ENCODE measurements at places on chromosomes 2 and 18.

- DNase-seq: no peak
These were observed 23.5 kb downstream of the WNT10A start for GRCh38 chr2:218904176-218904575.

DNA sequence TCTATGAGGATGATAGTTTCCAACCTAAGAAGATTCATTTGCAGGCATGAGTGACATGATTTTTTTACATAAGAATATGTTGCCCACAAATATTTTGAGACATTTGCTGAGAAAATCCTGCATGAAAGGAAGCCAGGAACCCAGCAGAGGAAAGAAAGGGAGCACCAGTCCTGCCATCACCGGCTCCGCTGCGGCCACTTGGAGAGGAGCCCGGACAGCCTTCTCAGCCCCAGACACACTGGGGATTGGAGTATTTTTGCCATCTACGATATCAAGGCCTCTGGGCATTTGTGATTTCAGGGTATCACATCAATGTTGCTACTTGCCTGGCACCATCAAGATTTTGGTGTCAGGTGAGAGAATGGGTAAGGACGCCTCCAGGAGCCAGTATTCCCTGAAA is 228.3 kb downstream of the PTGR3 start:
- no peak for DNase-seq

DNA sequence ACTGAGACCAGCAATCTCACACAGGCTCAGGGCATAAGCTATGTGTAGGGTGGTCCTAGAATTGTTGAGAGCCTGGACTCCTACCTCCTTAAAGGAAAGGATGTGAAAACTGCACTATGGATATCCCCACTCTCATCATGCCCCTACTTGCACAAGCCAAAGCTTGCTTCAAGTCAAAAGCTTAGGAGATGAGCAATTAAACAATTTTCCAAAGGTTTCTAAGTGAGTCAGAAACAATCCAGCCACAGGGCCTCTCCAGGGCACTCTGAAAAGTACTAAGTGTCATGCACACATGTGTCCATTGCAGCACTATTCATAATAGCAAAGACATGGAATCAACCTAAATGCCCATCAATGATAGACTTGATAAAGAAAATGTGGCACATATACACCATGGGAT is 215.4 kb downstream of the AFF3 start:
- no peak for DNase-seq

DNA sequence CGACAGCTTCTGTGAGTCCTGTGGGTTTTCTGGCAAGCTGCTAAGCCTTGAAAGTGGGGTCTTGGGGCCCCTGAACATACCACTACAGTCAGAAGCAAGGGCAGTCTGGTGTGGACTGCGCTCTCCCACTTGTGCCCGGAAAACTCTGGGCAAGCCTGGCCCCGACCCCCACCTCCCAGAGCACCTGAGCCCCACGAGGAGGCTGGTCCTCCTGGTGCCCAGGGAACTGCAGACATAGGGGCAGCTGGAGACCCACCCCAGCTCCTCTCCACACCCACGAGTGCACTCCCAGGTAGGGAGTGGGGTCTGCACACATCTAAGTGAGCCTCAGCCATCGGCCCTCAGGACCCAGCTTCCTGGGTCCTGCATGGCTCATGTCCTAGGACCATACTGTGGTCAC is 16.2 kb upstream of the GPC1 start:
- no peak for DNase-seq

- no peak for DNase-seq
These were observed 69.1 kb upstream of the PID1 start for GRCh38 chr2:229340086-229340760.

GRCh38 chr2:217553679-217554078 is 449.1 kb downstream of the TNS1 start:
- no peak for DNase-seq

DNA sequence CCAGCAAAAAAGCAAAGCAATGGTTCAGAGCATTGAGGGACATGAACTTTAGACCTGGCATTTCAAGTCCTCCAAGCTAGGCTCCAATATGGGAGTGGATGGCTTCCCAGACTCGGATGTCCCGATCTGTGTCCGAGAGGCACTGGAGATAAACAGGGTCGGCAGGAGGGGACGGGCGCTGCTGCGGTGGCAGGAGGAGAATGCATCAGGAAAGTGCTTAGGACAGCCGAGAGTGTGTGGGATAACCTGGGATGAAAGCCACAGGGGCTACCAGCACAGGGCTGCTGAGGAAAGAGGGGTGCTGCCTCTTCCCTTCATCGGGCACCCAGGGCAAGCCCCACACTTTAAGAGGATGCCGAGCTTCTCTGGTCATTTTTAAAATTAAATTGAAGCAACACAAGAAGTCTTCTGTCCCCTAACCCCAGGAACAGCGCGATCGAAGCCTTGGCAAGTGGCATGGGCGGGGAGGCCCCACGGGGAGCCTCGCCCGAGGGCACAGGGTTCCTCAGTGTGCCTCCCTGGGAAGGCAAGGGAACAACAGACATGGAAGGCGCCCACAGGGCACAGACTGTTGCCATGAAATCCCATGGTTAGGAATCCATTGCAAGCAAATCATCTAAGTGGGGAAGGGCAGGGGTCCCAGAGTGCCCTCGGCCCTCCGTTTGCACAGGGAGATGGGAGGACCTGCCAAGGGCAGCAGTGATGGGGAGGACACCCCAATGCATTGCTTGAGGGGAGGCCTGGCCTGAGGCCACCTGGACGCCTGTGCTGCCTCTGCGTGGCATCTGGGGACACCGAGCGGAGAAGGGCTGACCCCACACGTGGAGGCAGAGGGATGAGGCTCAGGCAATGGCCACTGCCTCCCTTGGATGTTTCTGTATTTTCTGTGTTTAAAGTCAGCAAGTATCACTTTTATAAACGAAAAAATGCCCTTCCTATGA is 78.5 kb upstream of the GPC1 start:
- DNase-seq: no peak

GRCh38 chr2:218228366-218229090 is 11.5 kb downstream of the ARPC2 start:
- no peak for DNase-seq

DNA sequence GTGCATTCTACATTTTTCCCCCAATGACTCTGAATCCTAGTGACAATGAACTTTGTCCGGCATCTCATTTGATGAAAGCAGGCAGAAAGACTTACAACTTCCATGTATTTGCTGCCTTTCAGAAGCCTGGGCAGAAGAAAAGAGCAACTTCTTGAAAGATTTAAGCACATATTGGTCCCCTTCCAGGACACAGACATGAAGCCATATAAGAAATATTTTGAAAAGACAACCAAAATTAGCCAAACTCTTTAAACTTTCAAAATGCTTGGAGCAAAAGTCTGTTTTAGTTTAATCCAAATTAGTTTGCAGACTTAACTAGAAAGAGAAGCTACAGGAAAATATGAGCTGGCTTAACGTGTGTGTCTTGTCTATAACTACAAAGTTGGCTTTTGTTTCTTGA is 492.5 kb downstream of the NR4A2 start:
- no peak for DNase-seq

- DNase-seq: no peak
These were observed 422.3 kb downstream of the ZEB2 start for GRCh38 chr2:144097440-144098225.

DNA sequence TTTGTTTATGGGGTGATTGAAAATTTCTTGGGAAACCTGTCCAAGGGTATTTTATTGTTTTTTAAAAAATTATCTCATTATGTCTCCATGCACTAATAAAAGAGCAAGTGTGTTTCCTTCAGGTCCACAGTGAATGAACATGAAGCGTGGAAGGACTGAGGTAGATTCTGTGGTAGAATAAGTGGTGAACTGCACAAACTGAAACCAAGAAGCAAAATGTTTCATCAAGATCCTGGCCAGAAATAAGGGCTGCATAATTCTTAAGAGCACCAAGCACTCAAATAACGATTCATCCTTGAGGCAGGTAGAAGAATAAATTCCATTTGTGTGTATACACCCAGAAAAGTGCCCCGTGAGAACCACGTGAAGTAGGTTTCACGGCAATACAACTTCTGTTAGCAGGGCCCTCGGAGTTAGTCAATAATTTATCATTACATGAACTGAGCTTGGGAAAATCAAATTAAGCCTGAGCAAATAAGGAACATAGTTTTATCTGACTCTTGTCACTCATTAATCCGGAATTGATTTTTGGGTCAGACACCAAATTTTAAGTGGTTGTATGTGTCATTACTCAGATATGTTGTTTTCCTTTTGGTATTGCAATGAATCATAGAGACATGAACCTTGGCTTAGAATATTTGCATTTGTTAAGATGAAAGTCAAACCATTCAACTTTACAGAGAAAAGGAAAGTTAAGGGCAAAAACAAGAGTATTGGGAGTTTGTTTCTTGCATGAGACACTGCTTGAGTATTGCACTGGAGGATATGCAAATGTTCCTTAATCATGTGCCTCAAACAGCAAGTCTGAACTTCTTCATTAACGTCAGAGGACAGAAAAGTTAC is 472.6 kb upstream of the NETO1 start:
- no peak for DNase-seq

GRCh38 chr2:186229265-186229664 is 256.8 kb upstream of the ZC3H15 start:
- no peak for DNase-seq

DNA sequence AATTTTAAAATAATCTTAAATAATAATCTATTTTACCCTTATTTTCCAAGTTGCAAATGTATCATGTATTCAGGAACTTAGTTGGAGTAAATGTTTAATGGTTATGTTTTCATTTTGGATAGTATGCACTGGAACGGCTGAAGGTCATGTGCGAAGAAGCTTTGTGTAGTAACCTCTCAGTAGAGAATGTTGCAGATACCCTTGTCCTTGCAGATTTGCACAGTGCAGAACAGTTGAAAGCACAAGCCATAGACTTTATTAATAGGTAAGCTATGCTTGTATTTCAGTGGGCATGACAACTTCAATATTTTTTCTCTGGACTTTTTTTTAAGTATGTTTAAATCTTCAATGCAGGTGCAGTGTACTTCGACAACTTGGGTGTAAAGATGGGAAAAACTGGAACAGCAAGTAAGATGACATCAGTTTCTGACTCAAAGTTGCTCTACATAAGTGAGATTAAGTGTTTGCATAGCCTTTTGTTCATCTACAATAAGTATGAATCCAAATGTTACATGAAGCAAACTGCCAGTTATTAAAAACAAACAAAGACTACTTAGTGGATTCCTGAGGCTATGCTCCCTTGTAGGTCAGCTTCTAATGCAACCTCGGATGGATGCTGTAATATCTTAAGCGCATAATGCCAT is 63.1 kb downstream of the SPOPL start:
- no peak for DNase-seq

GRCh38 chr18:53567929-53568574 is 656.4 kb downstream of the MBD2 start:
- no peak for DNase-seq

DNA sequence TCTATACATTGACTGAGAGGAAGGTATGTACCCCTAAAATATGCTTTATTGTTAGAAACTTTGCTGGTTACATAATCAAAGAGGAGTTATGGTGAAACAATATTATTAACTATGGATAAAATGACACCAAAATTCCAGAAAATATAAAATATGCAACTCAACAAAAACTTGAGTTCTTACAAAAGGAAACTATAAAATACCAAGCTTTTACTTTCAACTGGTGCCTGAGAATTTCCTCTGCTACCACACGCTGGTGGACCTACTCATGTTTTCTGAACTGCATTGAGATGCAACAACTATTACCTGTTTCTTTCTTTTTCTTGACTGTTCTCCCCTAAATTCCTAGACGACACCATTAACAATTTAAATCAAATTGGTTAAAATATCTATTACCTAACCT is 8.2 kb upstream of the NFE2L2 start:
- no peak for DNase-seq

DNA sequence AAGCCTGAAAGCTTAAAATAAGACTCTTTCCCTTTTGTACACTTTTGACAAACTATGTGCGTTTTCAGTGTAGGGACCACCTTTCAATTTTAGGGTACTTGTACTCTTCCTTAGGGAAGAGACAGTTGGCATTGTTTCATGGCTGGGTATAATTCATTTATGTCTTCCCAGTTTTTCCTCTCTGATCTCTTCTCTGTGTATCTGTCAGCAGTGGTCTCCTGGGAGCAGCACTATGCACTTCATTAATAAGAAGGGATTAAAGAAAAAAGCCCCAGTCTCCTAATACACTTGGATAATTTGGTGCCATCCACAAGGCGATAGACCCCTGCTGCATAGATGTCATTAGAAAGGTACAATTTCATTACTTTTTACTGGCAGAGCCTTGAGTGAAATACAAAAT is 12.1 kb downstream of the AQP4 start:
- no peak for DNase-seq

DNA sequence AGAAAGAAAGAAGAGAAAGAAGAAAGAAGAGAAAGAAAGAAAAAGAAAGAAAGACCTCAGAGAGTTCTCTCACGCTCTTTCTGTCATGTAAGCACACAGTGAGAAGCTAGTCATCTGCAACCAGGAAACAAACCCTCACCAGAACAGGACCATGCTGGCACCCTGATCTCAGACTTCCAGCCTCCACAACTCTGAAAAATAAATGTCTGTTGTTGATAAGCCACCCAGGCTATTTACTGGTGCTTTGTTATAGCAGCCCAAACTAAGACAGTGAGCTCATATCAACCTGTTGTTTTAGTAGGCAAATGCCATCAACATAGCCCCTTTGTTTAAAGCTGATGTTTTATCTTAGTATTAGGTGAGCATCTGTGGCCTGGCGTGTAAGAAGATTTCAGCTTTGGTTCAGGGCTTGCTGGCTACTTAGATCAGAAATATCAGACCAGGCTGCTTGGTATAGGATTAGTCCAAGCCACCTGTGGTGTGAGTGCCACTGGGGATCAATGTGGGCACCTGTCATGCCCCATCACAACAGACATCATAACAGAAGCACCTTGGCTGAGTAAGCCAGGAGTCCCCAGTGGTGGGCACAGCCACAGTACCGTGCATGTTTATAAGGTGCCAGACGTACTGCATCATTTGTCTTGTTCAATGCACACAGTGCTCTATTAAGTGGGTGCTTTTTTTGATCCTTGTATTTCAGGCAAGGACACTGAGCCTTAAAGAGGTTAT is 94.4 kb downstream of the LBH start:
- DNase-seq: no peak

- no peak for DNase-seq
These were observed 11.5 kb upstream of the RTN4 start for GRCh38 chr2:55061523-55062344.

- no peak for DNase-seq
These were observed 117.1 kb downstream of the ZNF521 start for GRCh38 chr18:25234740-25235345.

DNA sequence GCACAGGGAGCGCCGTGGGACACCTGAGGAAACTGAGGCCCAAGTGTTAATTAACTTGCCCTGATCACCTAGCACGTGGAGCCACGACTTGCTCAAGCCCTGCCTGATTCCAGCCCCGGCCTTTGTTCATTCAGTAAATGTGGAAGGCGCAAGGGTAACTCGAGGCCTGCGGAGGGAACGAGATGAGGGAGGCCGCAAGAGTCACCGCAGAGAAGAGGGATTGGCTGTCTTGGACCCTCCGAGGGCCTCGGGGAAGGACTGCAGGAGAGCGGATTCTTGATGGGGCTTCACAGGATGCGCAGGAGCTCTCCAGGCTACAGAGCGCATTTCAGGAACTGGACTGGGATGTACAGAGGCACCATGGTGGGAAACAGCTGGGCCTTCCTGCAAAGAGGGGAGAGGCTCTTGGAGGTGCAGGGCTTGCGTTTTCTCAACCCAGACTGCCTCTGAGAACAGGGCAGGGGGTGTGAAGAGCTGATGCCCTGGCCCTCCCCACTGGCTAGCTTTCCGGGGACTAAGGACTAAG is 511 bp upstream of the ANKMY1 start:
- DNase-seq: no peak

GRCh38 chr2:205073433-205074020 is 528.3 kb downstream of the PARD3B start:
- DNase-seq: no peak

GRCh38 chr2:68124321-68124720 is 33.4 kb upstream of the PNO1 start:
- DNase-seq: no peak

All from activated CD4-positive, CD25-positive, alpha-beta regulatory T cell (primary cell).